DMS 273 treated with DMSO at 0.1 percent for 48 hours (cell line): ENCODE measurements at places on chromosomes 1 and 21.

DNA sequence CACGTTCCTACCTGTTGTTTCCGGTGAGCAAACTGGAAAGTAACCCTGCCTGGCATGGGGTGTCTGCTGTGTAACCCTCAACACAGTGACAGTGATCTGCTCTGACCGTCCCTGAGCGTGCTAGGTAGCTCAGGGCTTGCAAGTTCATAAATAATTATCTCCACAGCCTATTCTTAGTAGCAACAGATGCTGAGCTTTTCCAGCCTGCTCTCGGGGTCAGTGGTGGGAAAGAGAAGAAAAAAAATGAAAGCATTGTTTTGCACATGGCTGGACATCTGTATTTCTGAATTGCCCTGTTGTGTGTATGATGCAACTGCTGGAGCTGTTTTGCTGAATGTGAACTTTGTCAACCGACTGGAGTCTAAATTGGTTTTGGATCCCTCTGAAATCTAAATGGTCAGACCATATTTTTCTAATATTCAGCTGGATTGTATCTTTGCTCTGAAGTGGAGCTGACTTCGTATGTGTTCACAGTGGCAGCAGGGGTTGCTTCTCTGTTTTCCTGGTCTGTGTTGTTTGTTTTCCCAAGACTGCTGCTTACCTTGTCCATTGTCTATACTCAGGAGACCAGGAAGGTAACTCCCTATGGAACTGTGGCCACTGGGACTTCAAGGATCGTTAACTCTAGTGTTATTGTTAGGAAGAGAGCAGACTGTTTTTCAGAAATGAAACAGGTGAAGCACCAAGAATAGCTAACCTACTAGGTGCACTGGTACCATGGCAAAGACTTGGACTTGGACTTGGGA lies 27.0 kb downstream of the TGFB2 start:
- peak; percentile 80 for DNase-seq

- DNase-seq: no peak
Measured at GRCh38 chr1:13751458-13751871, 51.5 kb downstream of the PRDM2 start.

GRCh38 chr21:44765231-44766013 lies 36.2 kb downstream of the UBE2G2 start:
- DNase-seq: no peak

DNA sequence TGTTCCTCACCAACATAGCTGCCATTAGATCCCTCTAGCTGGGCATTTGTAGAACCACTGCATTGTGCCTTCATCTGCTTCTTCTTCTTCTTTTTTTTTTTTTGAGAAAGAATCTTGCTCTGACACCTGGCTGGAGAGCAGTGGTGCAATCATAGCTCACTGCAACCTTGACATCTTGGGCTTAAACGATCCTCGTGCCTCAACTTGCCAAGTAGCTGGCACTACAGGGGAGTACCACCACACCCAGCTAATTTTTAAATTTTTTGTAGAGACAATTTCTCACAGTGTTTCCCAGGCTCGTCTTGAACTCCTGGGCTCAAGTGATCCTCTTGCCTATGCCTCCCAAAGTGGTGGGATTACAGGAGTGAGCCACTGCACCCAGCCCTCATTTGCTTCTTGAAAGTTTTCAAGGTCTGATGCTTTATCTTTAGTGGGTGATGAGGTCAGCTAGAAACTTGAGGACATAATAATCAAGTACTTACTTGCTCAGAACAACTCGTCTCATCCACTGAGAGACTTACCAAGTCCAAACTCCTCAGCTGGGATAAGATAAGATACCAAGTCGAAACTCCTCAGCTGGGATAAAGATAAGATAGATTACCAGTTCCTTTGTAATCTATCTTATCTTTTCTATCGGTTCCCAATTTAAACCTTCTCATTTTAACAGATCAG lies 71.5 kb downstream of the MACF1 start:
- DNase-seq: peak; percentile 83

DNA sequence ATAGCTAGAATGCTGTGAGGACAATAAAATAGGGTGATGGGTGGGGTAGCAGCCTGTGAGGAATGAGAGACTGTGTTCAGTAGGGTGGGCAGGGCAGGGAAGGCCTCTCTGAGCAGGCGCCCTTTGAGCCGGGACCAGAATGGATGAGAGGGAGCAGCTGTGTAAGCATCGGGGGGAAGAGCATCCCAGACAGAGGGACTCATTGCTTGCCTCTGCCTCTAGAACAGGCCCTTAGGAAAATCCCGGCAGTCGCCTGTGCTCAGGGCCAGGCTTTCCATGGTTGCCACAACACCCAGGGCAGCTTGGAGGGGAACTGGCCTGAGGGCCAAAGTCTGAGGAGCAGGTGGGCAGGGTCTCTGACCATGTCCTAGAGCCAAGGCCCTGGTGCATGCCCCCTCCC lies 774 bp downstream of the SLC2A7 start:
- DNase-seq: no peak

DNA sequence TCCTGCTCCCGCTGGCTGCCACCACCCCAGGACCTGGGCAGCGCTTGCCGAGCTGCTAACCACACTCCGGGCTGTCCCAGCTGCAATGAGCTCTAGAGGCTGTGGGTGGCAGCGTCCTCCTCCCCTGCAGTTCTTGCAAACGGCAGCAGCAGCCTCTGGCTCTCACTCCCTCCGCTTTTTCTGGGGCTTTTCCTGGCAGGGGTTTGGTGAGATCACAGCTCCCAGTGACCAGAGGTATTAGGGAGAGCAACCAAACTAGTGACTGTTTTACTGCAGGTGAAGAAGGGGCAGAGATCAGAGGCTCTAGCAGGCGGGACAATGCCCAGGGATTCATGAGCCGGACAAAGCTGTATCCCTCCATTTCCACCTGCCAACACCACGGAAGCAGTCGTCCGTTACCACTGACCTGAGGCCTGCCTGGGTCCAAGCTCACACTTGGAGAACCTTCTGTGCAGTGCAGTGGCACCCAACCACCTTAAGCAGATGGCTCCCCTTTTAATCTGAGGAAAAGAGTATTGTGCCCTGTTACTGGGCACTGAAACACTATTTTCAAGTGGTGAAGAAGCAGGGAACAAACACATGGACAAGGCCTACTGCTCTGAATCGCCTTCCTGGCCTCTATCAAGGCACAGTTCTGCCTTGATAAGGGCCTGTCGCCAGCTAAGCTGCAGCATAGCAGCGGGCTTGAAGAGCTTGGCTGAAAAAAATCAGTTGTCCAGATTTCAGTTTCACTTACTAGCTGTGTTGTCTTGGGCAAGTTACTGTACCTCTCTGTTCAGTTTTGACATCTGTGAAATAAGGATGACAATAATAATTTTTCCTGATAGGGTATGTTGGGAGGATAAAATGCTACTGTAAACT lies at the start of gene F5:
Gene F5 (minus strand): TSS at position 87 of the 861 bp plus-strand sequence. CDS start 95 bp downstream, outside the sequence.
- DNase-seq: peak; percentile 28

DNA sequence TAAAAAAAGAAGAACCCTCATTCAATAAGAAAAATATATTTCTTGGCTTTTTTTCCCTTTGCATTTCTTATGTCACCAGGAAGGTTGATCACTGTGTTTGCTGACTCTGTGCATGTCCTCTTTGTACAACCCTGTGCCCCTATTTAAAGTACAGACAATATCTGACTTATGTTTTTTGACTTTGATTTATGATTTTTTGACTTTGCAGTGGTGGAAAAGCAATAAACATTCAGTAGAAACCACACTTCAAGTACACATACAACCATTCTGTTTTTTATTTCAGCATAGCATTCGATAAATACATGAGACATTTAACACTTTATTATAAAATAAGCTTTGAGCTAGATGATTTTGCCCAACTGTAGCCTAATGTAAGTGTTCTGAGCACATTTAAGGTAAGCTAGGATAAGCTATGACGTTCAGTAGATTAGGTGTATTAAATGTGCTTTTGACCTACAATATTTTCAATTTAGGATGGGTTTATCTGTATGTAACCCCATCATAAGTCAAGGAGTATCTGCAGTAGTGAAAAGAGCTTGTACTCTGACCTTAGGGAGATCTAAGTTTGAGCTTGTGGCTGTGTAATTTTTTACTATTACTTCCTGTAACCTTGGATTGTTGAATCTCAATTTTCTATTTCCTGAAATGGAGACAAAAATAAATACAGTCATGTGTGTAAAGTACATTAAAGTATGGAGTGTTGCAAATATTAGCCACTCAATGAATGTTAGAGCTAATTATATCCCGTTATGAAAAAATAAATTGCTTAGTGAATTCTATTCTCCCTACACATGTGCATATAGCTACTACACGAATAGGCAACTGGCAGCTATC lies 1.2 kb downstream of the RNASEL start:
- no peak for DNase-seq

GRCh38 chr1:52552236-52552504 lies 722 bp downstream of the TUT4 start:
- peak; percentile 27 for DNase-seq

- DNase-seq: no peak
Measured at GRCh38 chr1:67294836-67295617, 12.6 kb upstream of the IL12RB2 start.

- DNase-seq: peak; percentile 31
Measured at GRCh38 chr1:179016706-179017382, 8.8 kb upstream of the FAM20B start.

- no peak for DNase-seq
Measured at GRCh38 chr1:113792986-113793385, 19.3 kb downstream of the RSBN1 start.

GRCh38 chr1:33441088-33441745 lies 10.3 kb upstream of the PHC2 start:
- no peak for DNase-seq

- DNase-seq: no peak
Measured at GRCh38 chr1:184455786-184456185, 69.0 kb downstream of the C1orf21 start.

GRCh38 chr21:21762855-21763254 lies 764.6 kb downstream of the NCAM2 start:
- DNase-seq: no peak

GRCh38 chr1:201466492-201466891 lies 2.5 kb downstream of the PHLDA3 start:
- DNase-seq: no peak

DNA sequence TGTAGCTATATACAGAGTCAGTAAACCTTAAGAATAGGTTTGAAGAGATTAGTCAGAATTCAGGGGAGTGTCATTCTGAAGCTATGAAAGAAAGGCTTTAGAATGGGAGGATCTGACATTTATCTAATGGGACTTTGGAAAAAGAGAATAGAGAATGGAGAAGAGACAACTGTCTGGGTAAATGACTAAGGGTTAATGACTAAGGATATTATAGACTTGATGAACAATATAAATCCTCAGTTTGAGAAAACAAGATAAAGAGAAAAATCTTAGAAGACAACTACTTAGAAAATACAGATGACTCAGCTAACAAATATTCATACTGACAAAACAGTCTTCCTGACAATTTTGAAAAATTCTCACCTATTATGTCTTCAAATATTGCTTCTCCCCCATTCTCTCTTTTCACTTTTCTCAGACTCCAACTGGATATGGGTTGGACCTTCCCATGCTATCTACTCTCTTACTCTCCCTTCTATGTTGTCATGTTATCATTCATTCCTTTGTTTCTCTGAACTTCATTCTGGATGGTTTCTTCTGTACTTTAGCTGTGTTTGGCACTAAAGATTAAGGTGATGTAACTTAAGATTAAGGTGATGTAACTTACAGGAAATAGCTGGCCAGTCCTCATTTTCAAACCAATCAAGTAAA lies 20.4 kb downstream of the SLC16A1 start:
- DNase-seq: no peak

DNA sequence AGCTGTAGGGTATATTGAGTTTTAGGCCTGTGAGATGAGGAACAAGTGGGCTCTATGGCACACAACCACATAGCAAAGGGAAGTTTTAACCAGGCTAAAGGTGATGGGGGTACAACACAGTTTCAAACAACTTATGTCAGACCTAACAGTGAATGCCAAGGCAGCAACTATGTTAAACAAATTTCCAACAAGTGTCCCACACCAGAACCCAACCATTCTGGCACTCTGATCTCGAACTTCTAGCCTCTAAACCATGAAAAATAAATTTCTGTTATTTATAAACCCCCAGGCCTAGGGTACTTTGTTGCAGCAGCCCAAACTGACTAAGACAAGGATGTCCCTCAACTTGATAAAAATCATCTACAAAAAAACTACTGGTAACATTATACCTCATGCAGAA lies 52.3 kb upstream of the INSL5 start:
- no peak for DNase-seq

- DNase-seq: no peak
Measured at GRCh38 chr21:21722731-21723130, 724.5 kb downstream of the NCAM2 start.
